ENCODE measurements at places on chromosomes 7 and 10.

DNA sequence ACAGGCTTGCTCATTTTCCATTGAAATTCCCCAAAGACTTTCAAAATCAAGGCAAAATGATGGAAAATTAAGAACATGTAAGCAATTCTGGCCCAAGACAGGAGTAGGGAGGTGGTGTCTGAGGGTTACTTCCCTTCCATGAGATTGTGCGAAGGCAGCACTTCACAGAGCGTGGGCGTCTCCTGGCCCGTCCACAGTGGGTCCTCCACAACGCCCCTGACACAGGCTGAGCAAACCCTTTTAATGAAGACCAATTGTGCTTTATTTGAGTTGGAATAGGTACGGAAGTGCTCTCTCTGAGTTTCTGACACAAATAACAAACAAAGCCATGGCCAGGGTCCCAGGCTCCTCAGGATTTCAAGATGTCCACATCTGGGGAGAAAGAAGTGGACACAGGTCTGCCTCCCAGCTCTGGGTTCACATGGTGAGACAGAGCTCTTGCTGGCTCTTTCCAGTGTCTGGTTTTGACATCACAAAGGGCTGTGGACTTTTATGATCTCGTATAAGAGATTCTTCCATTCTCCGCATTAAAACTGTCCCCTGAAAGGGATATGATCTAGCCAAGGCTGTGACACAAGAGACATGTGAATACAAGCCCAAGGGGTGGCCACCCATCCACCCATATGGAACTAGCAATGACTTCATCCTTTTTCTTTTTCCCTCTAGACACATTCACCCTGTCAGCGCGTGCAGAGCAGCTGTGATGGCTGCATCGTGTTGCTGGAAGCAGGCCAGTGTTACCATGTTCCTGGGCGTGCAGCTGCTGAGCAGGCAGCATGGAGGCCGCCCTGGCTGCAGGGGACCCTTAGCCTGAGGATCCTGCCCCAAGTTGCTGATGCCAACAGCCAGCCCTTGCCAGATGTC lies 145.6 kb downstream of the ADAM12 start:
- no peak for DNase-seq

DNA sequence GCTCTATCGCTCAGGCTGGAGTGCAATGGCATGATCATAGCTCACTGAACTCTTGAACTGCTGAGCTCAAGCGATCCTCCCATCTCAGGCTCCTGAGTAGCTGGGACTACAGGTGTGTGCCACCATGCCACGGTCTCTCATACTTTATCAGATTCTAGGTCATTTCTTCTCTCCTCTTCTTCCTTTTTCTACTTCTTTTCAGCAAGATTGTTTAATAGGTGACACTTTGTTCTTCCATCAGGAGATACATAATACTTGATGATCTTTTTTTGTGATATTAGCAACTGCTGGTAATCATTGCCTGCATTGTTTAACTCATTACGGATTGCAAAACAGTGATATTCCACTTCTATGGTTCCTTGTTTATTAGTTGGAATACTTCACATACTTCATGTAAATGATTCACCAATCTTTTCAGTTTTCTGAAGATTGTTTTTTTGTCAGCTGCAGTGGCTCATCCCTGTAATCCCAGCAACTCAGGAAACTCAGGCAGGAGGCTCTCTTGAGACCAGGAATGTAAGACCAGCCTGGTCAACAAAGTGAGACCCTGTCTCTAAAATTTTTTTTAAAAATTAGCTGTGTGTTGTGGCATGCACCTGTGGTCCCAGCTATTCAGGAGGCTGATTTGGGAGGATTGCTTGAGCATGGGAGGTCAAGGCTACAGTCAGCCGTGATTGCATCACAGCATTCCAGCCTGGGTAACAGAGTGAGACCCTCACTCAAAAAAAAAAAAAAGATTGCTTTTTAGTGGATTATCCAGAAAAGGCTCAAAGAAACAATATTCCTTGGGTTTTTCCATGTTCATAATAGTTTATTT lies 36.2 kb upstream of the CHST3 start:
- DNase-seq, result no peak

DNA sequence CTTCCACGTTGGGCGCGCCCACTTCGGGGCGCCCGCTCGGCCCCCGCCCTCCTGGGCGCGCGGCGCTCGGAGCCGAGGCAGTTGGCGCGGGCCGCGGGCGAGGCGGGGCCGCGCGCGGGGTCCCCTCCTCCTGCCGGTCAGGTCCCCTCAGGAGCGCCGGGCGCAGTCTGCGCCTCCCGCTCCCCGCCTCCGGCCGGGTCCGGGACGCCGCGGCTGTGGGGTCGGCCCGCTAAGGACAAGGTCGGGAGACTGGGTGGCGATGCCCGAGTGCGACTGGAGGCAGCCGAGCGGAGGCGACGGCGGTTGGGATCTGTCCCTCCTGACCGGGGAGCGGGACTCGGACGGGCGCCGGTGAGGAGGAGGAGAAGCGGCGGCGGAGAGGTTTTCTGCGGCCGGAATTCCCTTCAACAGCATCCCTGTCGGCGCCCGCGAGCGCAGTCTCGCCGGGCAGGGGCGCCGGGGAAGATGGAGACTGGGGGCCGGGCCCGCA lies at the start of gene ATRNL1:
ATRNL1 (plus strand) TSS at position 80 of the 490 bp plus-strand sequence; CDS start at position 466, 386 bp downstream.
- peak; percentile 73 for DNase-seq

DNA sequence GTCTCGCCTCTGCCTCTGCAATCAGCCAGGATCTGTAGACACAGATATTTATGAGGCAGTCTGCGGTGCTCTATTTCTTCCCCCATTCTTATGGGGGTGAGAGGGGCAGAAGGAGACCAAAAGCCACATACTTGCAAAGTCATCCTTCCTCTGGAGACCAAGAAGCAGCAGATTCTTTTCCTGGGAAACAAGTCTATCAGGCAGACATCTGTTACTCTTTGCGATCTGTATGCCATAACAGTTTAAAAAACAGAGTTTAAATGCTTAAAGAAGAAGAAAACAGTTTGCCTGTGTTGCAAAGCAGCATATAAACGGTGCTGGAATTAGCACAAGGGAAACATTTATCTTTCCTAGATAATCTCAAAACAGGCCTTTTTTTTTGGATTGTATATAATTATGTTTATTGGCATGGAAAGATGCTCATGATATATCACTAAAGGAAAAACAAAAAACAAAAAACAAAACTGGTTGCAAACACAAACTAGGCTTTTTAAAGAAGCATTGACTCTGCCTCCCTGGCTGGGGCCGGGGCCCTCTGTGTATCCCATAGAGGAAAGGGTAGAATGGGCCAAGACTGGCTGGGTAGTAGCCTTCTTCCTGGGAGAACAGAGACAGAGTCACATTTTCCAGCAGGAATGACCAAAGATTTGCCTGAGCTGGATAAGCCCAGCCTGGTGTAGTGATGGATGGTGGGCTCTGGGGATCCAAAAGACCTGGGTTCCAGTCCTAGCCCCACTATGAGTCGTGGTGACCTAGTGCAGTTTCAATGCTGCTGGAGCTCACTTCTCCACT lies 50.4 kb downstream of the RGS10 start:
- DNase-seq, result no peak

- no peak for DNase-seq
These were observed 325.6 kb upstream of the MAGI2 start for GRCh38 chr7:79778786-79779770.

DNA sequence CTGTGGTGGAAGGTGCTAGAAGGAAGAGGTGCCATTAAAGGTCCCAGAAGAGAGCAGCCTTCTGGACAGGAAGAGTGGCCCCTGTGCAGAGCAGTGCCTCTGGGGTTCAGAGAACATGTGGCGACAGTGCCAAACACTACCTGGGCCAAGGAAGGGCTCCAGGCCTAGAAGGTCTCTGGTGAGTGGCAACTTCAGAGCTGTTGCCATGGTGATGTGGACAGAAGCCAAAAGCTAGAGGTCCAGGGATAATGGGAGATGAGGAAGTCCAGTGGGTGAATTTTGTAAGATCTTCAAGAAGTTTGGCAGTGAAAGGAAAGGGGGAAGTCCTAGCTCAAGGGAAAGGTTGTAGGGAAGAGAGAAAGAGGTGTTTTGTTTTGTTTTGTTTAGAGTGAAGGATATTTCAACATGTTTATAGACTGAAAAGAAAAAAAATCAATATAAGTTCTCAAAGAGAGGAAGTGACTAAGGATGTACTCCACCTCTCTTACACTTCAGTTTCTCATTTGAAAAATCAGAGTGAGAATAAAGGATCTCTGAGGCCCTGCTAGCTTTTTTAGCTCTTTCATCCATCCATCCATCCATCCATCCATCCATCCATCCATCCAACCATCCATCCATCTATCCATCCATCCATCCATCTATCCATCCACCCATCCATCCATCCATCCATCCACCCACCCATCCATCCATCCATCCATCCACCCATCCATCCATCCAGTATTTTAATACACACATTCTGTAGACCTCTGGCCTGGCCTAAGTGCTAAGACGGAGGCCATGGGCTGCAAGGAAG lies 77.1 kb upstream of the DUSP5 start:
- DNase-seq, result no peak
